Stimulated activated CD4-positive, alpha-beta T cell treated with anti-CD3 and anti-CD28 coated beads, Interleukin-12 subunit alpha, Interleukin-12 subunit beta, amount 100 ng/mL, for 48 hours (primary cell): ENCODE measurements at places on chromosomes 3 and 15.

DNA sequence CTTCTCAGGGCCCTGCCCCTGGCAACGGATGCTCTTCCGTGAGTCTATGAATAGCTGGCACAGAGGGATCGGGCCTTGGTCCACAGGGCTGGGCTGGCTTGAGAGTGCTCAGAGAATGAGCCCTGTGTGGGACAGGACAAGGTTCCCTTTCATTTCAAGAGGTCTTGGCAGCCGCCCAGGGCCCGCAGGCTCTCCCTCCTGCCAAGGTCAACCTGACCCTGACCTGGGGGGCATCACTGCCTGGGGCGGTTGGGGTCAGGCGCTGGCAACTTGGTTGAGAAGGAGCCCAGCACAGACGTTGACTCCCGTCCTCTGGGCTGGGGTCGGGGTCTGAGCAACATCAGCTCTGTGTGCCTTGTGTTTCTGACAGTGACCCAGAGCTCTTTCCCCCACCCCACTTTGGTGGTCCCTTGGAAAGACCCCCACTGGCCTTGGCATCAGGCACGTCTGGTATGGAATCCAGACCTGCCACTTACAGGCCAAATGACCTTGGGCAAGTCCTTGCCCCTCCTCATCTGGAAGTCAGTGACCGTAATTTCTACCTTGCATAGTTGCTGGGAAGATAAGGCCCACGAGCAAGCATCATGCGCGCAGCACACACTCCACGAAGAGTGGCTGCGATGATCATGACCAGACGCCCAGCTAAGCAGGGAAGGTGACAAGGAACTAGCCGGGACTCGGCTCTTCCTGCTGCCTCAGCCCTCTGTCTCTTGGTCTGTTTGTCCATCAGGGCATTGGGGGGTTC lies 36.4 kb downstream of the EPHB3 start:
- no peak for DNase-seq

DNA sequence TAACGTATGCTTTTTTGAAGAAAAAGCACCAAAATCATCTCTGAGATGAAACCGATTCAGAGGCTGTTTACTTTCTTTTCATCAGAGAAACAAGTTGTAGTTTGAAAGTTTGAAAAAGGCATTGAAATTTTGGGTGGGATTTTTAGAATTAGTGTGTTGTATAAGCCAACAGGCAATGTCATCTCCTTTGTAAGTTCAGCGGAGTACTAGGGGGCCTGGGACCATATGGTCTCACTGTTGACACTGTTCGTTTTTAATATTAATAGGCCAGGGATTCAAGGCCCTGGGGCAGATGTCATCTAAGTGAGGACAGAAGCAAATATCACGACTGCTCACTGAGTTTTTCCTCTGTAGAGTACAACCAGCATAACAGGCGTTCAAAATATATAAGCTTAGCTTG lies 256.2 kb upstream of the RARB start:
- DNase-seq, result no peak

- no peak for DNase-seq
Observed at GRCh38 chr3:142892714-142893113, 3.8 kb upstream of the PCOLCE2 start.

- DNase-seq, result no peak
Observed at GRCh38 chr3:119653876-119654275, 6.5 kb downstream of the POPDC2 start.

GRCh38 chr3:32215185-32215584 lies 23.3 kb upstream of the CMTM8 start:
- no peak for DNase-seq

- DNase-seq, result no peak
Observed at GRCh38 chr15:88568589-88568988, 22.1 kb upstream of the DET1 start.

- no peak for DNase-seq
Observed at GRCh38 chr3:189169728-189170127, 2.0 kb upstream of the TPRG1 start.

DNA sequence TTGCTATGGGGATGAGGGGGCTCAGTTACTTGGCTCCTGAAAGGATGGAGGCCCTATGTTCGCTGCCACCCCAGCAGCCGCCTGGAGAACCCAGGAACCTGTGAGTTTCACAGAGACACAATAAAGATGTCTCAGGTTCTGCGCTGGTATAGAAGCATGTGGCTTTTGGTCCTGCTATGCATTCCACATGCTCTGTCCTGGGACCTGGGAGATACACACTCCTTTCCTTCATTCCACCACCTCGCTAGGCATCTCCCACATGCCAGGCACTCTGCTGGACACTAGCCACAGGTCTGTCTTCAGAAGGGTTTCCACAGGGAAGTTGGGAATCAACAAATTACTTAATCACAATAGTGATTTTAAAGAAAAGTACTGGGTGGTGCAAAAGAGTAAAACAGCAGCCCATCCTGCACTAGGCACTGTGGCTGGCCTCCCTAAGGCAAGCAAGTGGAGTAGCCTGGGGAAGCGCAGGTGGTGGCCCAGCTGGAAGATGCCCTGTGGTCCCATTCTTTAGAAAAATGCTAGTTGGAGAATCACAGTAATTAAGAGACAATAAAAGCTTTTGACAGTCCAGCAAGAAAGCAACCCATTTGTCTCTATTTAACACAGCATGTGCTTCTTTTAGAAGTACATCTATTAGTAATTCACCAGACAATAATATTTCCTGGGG lies 408.9 kb upstream of the WNT5A start:
- no peak for DNase-seq

DNA sequence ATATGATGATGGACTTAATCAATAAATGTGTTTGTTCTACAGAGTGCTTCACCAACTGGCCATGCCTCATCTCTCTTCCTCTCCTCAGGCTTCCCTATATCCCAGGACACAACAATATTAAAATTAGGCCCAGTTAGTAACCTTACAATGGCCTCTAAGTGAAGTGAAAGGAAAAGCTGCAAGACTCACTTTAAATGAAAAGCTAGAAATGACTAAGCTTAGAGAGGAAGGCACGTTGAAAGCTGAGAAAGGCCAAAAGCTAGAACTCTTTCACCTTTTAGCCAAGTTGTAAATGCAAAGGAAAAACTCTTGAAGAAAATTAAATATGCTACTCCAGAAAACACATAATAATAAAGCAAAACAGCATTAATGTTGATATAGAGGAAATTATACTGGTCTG lies 1010.3 kb downstream of the NAALADL2 start:
- DNase-seq, result no peak

GRCh38 chr3:43597961-43598360 lies 23.9 kb downstream of the ANO10 start:
- no peak for DNase-seq

DNA sequence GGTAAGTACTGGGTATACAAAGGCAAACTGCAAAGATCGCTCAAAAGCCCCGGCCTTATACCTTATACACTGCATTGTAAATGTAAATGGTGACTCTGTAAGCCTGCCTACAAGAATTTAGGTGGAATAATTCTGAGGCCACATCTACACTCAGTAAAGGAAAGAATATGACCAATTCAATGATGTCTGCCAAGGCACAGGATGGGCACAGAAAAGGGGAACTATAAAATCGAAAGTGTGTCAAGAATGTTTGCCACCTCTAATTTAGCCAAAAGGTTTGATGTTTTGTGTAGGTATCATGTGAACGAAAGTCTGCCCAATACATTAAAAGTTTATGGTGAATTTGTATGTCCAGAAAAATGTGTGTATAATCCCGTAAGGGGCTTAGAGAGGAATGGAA lies 96.1 kb downstream of the FOXP1 start:
- DNase-seq, result no peak

GRCh38 chr3:110736332-110736731 lies 335.3 kb upstream of the NECTIN3 start:
- no peak for DNase-seq

DNA sequence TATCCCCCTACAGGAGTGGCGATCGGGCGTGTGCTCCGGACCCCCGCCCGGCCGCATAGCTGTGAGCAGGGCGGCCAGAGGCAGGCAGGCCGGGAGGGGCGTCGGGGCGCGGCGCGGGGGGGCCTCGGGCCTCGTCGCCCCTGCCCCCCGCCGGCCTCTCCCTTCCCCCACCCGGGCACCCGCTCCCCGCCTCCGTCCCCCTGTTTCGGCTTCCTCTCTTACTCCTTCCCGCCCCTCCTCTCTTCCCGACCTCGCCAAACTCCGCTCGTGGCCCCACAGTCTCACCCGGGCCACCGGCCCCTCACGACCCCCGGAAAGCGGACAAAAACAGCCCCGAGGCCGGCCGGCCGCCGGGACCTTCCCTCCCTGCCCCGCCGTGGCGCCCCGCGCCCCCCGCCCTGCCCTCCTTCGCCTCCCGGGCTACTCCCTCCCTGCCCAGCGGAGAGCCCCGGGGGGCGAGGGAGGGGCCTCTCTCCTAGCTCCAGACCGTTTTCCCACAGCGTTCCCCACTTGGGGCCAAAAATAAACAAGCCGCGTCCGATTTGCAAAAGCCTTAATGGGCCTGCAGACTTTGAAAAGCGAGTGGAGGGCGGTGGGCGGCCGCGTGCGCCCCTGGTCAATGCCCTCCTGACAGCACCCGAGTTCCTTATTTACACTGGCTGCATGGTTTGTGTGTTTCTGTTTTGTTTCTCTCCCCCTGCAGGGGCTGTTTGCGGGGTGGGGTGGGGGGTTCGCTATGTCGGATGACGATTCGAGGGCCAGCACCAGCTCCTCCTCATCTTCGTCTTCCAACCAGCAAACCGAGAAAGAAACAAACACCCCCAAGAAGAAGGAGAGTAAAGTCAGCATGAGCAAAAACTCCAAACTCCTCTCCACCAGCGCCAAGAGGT lies 1.0 kb downstream of the UBE2E1 start:
- DNase-seq, result no peak

DNA sequence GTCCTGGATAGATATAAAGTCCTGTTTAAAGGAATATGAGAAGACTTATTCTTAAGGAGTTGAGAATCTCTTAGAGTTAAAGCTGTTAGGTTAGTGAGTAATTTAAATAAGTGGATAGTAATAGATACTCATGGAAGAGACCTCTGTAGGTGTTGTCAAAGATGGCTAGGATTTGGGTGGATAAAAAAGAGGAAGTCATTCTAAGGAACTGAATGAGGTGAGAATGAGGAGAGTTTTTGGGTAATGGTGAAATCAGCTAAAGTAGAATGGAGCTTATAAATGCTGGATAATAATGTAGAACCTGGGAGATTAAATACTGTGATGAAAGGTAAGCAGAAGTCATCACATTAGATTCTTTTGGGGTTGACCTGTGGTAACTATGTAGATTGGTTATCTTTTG lies 8.1 kb downstream of the ARIH1 start:
- no peak for DNase-seq

GRCh38 chr3:194521510-194522260 lies 34.9 kb upstream of the ATP13A3 start:
- no peak for DNase-seq

DNA sequence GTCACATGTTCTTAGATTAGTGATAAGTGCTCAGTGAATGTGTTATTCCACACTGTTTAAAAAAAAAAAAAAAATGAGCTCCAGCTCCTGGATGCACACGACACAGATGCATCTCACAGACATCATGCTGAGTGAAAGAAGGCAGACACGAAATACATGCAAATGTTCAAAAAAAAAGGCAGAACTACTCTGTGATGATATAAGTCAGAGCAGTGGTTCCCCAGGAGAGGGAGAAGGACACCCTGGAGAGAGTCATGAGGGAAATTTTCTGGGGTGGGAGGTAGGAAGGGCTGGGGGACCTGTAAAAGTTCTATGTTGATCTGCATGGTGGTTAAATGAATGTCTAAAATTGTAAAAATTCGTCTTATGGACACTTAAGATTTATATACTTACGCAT lies 4.3 kb downstream of the CSRNP1 start:
- no peak for DNase-seq

GRCh38 chr3:178505832-178506231 lies 30.4 kb upstream of the KCNMB2 start:
- no peak for DNase-seq

- DNase-seq, result no peak
Observed at GRCh38 chr15:61013146-61013545, 216.0 kb downstream of the RORA start.

DNA sequence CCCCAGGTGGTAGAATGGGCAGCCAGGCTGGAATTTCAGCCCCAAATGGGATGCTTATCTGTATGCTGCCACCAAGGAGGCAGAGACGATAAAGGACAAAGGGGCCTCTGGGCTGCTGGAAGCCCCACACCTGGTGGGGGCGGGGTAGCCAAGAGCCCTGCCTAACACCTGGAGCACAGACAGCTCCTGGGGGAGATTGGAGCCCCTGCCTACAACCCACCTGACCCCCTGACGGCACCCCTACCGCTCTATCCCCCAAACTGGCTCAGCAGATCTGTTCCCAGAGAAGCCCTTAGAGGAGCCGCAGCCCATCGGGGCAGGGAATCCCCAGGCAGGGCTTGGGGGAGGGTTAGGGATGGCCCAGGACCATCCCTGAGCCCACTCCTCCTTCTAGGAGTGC lies 15.8 kb upstream of the SEMA3F start:
- no peak for DNase-seq

DNA sequence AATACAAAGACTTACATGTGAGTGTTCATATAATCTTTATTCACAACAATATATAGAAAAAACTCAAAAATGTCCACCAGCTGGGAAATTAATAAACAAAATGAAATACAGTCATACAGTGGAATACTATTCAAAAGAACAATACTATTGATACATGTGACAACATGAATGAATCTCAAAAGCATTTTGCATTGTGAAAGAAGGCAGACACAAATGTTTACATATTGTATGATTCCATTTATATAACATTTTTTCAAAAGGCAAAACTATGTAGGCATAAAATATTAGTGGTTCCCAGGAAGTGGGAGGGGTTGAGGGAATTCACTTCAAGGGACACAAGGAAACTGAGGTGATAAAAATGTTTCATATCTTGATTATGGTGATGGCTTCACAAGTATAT lies 303.2 kb downstream of the CTNNB1 start:
- DNase-seq, result no peak

- peak; percentile 83 for DNase-seq
Observed at GRCh38 chr15:44195151-44195740, at the start of gene FRMD5. Gene FRMD5 (minus strand): TSS chr15:44195271.

- no peak for DNase-seq
Observed at GRCh38 chr3:27325419-27325818, 43.8 kb downstream of the NEK10 start.

GRCh38 chr15:58431221-58432149 lies at the start of gene LIPC:
Gene LIPC (plus strand): TSS chr15:58431991. CDS start chr15:58432033, 42 bp downstream.
- DNase-seq, result no peak

DNA sequence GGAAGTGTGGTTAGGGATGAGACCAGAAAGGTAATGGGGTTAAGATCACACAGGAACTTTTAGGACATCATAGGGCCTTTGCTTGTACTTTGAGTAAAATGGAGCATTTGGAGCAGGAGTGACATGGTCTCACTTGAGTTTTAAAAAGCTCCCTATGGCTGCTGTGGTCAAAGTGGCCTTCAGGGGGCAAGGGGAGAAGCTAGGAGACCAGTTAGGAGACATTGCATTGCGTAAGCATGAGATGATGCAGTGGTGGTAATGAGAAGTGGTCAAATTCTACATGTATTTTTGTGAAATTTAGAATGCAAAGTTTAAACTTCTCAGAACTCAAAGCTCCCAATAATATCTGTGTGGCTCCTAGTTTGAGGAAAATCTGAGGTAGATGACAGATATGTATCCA lies 27.9 kb downstream of the MED12L start:
- no peak for DNase-seq

DNA sequence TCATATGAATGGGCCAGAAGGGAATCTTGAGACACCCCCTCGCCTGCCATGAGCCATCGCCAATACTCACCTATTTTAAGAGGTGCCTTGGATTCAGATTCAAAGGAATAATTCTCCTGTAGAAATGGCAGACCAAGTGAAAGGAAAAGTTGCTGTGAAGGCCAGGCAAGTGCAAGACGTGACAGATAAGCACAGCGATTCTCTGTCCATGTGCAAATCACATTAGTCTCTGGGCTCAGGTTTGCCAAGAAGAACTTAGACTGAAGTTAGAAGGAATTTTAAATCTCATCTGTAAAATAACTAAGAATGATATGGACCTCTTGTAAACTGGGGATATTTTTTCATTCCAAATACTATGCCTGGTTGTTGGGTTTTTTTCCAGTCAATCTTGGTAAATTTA lies 173.6 kb downstream of the UACA start:
- no peak for DNase-seq
